ENCODE measurements at places on chromosomes 3 and 15.

DNA sequence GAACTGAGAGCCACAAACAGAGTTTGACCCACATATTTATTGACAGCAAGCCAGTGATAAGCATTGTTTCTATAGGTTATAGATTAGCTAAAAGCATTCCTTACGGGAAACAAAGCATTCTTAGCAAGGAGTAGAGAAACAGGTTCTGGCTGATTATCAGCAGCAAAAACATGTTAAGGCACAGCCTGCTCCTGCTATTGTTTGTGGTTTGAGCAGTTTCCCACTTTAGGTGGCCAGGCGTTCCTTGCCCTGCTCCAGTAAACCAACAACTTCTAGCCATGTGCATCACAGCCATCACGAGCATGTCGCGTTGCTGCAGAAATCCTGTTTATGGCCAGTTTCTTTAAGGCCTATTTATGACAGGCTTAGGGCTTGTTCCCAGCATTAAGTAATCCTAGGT lies 44.7 kb upstream of the C2CD4B start:
- no peak for DNase-seq

DNA sequence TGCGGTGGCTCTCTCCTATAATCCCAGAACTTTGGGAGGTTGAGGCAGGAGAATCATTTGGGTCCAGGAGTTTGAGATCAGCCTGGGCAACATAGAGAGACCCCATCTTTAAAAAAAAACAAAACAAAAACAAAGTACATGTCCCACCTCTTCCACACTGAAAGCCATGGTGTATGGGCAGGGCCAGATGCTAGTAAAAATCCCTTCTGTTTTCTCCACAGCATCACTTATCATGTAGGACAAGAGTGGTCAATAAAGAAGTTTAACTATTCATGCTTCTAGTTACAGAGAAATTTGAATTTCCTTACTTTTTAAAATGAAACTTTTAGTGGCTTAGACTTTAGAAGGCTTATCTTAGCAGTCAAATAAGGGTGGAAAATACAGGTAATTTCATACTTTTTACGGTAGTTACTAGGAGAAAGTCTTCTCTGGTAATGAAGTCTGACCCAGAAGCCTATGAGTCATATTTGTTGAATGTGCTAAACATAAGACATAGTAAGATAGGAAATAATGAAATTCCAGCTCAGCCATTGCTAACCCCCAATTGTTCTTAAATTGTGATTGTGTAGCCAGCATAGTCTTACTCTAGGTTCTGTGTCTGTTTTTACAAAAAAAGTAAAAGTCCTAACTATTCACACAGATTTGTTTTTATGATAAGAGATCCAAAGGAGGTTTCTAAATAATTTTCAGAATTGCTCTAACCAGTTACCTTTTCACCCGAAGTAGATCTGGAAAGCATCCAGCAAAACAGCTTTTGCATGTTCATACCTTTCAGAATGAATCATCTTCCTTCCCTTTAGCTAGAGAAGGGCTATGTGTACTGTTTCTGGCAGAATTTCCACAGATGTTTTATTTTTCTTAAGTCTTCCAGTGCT lies 16.4 kb upstream of the ZNF609 start:
- no peak for DNase-seq

- no peak for DNase-seq
Observed at GRCh38 chr15:87576486-87577176, 679.9 kb downstream of the NTRK3 start.

GRCh38 chr15:58873267-58873666 lies 60.2 kb downstream of the SLTM start:
- DNase-seq = no peak

- no peak for DNase-seq
Observed at GRCh38 chr3:116070061-116070460, 375.2 kb downstream of the LSAMP start.

- no peak for DNase-seq
Observed at GRCh38 chr15:80660119-80660518, 35.0 kb upstream of the ABHD17C start.

DNA sequence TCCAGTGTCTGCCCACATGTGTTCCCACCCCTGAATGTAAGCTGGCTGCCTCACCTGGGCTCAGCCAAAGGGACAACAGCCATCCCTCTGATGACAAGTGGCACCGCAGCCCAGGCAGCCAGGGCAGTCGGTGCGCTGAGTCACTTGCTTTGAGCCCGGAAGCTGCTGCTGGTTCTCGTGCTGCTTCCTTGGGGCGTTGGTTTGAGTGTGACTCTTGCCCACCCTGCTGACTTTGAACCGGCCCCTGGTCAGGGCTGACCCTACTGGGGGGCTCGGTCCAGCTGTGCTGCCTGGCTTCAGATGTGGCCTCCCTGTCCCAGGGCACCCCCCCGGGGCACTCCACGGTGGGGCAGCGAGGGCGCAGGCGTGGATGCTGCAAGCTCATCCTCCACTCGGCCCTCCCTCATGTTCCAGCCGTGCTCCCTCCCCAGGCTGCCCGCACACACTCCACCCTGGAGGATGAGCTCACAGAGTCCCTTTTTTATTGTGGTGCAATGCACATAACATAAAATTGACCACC lies 62.1 kb downstream of the EFCAB12 start:
- no peak for DNase-seq

GRCh38 chr3:104564045-104564643 lies 802.6 kb upstream of the ALCAM start:
- peak; percentile 40 for DNase-seq

All from stimulated activated CD8-positive, alpha-beta memory T cell treated with anti-CD3 and anti-CD28 coated beads, Interleukin-15, amount 100 ng/mL, for 1 hour (primary cell).